ENCODE measurements at places on chromosomes 12 and 14.
A peak's percentile ranks its signal among the peaks of the same experiment; 100 is the strongest.

DNA sequence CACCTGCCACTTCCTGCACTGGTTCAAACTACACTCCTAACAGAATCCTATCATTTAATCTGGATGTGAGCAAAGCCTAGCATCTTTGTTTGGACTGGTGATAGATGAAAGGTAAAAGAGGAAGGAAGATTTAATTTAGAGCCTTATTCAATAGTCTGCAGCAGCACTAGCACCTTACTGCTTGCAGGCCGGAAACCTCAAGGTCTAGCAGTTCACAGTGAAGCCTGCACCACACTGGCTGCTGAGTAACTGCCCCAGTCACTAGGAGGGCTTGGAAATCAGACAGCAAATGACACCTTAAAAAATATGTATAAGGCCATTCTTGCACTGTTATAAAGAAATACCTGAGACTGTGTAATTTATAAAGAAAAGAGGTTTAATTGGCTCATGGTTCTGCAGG, 358.0 kb downstream of the DAD1 start:
- DNase-seq, result no peak

GRCh38 chr12:62123721-62124203, 136.4 kb upstream of the USP15 start:
- peak; percentile 21 for DNase-seq

GRCh38 chr12:6416596-6416995, 28.2 kb upstream of the CD27 start:
- no peak for DNase-seq

DNA sequence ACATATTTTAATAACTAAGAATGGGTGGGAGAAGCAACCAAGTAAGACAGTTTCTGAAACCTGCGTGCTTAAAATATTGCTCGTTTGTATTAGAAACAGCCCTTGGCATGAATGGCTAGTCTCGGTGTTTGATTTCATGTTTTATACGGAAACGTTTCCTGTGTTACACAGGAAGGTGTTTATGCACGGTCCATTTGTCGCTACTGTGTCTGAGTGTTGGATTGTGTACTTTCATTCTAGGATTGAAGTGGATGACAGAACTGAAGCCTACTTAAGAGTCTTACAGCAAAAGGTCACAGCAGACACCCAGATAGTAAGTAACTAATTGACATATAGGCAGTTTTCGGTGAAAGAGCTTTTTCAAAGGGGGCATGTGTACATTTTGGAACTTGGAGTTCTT, 19.6 kb downstream of the PIWIL1 start:
- no peak for DNase-seq

DNA sequence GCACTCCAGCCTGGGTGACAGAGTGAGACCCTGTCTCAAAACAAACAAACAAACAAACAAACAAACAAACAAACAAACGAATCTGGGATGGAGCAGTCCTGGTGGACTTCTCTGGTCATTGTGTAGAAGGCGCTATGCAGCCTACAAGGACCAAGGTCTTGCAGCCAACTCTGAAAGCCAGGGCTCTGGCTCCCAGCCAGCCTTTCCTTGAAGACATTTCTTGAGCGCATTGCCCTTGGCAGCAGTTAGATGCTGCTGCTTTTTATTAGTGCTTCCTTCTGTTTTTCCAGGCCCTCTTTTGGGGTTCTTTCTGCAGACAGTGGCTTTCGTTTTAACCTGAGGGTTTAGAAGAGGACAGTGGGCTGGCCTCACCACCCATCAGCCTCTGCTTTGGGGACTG, 20.2 kb downstream of the CCDC177 start:
- no peak for DNase-seq

GRCh38 chr12:87793131-87793530, 236.1 kb downstream of the C12orf50 start:
- no peak for DNase-seq

DNA sequence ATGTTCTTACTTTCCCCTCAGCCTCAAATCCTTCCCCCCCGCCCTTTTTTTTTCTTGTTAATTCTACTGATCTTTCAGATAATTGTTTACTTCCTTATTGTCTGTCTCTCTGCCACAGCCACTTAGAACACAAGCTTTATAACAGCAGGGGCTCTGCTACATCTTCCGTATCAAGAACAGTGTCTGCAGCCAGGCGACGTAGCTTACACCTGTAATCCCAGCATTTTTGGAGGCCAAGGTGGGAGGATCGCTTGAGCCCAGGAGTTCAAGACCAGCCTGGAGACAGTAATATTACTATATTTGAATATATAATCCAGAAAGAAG, 5.4 kb downstream of the SOS2 start:
- DNase-seq, result no peak

GRCh38 chr12:3122841-3123678, 45.9 kb downstream of the TSPAN9 start:
- no peak for DNase-seq

- DNase-seq, result no peak
These were observed 14.5 kb downstream of the RNASE3 start for GRCh38 chr14:20905676-20906075.

DNA sequence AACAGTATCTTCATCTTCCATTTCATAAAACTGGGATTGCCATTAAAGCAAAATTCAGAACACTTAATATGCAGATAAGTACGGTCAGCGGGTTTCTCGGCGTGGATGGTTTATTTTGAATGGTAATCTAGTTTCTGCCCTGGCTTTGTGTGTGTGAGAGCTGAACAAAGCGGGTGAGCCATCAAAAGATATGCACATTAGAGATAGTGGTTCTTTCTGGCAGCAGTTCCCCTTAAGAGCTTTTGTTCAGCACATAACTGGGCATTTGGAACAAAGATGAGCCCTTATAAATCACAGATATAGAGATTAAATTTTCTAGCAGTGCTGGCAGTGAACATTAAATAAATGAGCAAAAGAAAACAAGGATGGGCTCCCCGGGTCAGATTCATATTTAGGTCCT, 207.5 kb downstream of the CALM1 start:
- no peak for DNase-seq

- DNase-seq, result no peak
These were observed 140.6 kb upstream of the MAP1LC3B2 start for GRCh38 chr12:116418551-116418950.

DNA sequence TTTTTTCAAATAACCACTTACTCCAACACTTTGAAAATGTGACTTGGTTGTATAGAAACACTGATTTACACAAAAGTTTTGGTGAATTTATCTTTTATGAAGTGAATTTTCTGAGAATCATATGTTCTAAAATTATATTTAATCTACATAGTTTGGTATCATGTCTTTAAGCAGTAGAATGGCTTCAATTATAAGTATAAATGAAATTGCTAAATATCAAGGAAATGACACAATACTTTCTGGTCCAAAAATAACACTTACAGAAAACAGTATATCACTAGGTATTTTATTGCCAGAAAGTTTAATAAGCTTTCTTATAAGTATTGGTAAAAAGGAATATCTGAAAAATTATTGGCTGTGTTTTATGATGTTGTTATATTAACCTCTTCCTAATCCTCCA, 90.9 kb downstream of the SRGAP1 start:
- DNase-seq, result no peak

GRCh38 chr12:107379852-107380567, 286.7 kb upstream of the CRY1 start:
- DNase-seq, result no peak

GRCh38 chr14:24092110-24092504, 2.0 kb upstream of the PCK2 start:
- no peak for DNase-seq

- peak; percentile 81 for DNase-seq
These were observed 22.9 kb downstream of the SPTLC2 start for GRCh38 chr14:77593501-77593961.

DNA sequence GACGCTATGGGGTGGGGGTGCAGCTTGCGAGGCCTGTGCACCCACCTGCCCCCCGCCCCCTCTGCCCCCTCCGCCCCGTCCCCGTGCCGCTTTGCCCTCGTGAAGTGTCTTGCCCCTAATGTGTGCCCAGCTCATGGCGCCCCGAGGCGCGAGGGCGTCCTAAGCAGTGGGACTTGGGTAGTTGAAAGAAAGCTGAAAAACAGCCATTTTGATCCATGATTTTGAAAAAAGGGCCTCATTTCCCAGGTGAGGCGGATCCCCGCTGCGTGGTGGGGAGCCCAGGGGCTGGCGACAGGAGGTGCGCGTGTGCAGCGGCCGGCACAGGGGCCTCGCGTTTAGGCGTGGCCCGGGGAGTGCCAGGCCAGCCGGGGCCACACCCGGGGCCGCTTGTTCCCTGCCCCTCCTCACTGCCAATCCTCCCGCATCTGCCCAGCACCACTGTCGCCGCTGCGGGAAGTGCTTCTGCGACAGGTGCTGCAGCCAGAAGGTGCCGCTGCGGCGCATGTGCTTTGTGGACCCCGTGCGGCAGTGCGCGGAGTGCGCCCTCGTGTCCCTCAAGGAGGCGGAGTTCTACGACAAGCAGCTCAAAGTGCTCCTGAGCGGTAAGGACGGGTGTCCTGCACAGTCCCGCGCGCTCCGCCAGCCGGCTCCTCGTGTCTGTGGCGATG, 11.8 kb downstream of the ZFYVE21 start:
- no peak for DNase-seq

DNA sequence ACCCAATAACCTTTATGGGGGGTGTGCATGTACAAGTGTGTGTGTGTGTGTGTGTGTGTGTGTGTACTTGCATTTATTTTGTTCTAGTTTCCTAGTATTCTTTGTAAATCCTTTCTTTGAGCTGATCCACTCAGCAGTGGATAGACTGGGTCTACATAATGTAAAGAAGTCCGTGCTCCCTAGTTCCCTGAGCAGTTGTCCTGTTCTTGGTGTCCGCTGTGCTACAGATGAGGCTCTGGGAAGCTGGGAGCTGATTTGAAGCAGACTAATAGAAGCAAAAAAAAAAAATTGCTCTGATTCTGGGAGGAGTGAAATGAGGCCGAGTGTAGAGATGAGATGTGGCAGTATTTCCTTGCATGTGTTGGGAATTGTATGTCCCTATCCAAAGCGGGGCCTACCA, 150.4 kb upstream of the WSCD2 start:
- DNase-seq, result no peak

DNA sequence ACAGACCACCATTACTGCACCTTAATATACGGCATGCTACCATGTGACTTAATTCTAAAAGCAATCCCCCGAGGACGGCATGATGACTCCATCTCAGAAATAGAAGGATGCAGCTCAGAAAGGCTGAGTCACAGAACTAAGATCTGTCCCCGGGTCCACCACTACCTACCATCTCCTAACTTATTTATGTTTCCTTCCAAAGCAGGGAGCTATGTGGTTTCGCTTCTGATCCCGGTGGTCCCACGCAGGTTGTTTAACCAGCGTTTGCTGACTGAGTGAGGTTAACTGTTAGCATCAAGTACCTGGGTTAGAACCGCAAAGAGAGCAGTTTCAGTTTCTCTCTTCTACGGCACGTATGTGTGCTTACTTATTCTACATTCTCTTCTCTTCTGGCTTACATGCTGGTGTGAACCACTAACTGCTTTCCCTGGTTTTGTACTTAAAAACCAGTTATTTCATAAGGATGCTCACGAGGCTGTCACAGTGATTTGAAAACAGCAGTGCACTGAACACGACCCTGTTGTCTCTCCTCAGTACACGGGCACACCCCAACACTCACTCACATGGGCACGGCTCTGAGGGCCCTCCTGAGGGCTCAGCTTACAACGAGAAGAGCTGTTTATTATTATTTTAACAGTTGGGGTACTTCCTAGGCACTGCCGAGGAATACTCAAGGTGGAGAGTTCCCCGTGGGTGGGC, 66.7 kb downstream of the CCDC88C start:
- DNase-seq, result no peak

- no peak for DNase-seq
These were observed 97.2 kb upstream of the BBS10 start for GRCh38 chr12:76445462-76445861.

GRCh38 chr14:50935126-50936015, 8.9 kb downstream of the PYGL start:
- no peak for DNase-seq

GRCh38 chr12:131367983-131368667, 342.8 kb upstream of the SFSWAP start:
- DNase-seq, result no peak

- DNase-seq, result peak; percentile 27
These were observed 404.4 kb downstream of the SLC6A15 start for GRCh38 chr12:84507956-84508850.

DNA sequence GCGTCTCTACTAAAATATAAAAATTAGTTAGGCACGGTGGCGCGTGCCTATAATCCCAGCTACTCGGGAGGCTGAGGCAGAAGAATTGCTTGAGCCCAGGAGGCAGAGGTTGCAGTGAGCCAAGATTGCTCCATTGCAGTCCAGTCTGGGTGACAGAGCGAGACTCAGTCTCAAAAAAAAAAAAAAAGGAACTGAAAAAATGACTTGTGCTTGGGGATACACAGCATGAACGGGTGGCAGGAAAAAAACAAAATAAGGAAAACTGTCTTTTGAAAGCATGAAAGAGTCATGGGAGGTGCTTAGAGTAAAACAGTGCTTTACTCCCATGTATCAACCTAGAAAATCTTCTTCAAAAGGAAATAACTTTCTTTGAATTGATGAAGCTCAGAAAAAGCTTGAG, 80.8 kb downstream of the TMTC1 start:
- DNase-seq, result no peak

GRCh38 chr14:24395609-24396582, 2.9 kb upstream of the NYNRIN start:
- no peak for DNase-seq

- DNase-seq, result peak; percentile 21
These were observed 483.7 kb downstream of the MDGA2 start for GRCh38 chr14:47191700-47192099.

DNA sequence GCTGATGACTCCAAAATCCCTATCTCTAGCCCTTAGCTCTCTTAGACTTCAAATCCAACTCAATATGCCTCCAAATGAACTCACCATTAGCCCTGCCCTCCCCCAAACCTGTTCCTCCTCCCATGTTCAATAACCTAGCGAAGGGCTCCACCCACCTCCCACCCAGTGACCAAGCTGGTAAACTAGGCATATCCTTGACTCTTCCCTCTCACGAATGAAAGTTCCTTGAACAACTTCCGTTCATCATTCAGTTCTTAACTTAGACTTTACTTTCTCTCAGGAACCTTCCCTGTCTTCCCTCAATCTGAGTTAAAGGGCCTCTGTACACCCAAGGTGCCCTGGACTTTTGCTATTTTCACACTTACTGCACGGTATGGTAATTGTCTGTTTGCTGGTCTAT, 1.9 kb upstream of the KLHDC1 start:
- no peak for DNase-seq

GRCh38 chr14:20412411-20412810, 890 bp downstream of the TEP1 start:
- DNase-seq, result no peak

- no peak for DNase-seq
These were observed 2.0 kb downstream of the SERPINA4 start for GRCh38 chr14:94562941-94563883.

GRCh38 chr14:26594756-26595545, 2.9 kb downstream of the NOVA1 start:
- DNase-seq, result no peak

GRCh38 chr14:90087433-90087832, 25.6 kb downstream of the KCNK13 start:
- no peak for DNase-seq

DNA sequence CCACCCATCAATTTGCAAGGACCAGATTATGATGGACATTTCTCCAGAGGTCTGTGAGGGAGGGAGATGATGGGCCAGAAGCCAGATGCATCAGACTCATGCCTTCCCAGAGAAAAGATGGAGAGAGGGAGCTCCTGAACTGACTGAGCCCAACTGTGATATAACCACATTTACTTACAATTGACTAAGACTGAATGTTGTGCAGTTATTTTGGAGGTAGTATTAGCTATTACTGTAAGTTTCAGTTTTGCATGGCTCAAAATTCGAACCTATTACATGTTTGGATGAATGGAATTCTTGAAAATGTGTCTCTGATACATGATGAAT, 211.1 kb upstream of the SFSWAP start:
- DNase-seq, result no peak
